Cardiac fibroblast (primary cell): ENCODE measurements at places on chromosomes 4 and X.

DNA sequence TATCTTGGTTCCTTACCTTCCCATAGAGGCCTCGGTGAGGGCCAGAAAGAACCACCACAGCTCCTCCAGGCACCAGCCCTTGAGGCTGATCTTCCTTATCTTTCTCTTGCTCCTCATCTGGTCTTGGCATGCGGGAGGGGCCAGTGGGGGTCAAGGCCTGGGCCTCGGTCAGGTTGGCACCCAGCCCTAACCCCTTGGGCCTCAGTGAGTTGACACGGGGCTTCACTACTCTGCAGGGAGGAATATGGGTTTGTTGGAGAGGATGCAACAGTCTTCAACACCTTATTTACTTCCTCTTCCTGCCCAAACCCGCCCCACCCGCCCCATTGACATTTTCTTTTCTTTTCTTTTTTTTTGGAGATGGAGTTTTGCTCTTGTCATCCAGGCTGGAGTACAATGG, 6.0 kb downstream of the GPKOW start:
- DNase-seq = no peak

- no peak for DNase-seq
Observed at GRCh38 chr4:16122308-16122711, 38.5 kb upstream of the PROM1 start.

DNA sequence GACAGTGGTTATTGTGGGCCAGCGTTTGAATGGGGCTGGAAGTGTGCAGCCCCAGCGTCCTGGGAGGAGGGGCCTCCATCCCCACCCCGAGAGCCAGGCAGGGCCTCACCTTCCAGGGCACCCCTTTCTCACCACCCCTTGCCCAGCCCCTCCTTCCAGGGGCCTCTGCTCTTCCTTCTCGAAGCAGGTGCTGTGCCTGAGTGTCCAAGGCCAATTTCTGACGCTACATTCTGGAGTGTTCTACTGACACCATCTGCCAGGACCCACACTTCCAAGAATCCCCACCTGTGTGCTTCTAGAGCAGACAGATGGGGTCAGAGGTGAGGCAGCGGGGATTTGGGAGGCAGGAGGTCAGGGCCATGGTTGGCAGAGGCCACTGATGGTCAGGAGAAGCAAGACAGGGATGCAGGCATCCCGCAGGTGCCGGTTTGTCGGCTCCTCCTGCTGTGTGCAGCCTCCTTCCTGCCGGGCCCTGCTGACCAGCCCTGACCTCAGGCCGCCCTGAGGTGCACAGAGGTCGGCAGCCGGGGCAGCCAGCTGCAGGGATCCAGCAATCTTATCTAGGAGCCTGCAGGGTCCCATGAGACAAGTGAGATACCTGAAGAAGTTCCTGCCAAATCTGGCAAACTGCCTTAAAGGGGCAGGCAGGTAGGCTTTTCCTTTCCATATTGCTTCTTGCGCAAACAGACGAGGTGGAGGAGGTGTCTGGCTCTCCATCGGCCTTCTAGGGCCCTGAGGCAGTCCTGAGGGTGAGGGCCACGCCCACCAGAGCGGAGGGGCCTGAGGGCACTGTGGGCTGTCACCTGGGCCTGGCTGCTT, 18.8 kb downstream of the MSANTD1 start:
- DNase-seq = no peak

DNA sequence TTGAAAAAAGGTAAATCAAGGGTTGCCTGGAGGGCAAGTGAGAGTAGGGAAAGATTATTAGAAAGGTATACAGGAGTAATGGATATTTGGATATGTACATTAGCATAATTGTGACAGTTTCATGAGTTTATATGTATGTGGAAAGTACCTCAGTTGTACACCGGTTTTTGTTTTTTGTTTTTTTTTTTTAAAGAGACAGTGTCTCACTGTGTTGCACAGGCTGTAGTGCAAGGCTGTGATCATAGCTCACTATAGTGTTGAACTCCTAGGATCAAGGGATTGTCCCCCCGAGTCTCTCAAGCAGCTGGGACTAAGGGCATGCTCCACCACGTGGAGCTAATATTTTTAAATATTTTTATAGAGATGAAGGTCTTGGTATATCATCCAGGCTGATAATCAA, 15.3 kb upstream of the HPGD start:
- no peak for DNase-seq

- DNase-seq = no peak
Observed at GRCh38 chr4:53785996-53786395, 194.7 kb upstream of the LNX1 start.

GRCh38 chrX:71917621-71918343, 7.1 kb downstream of the NHSL2 start:
- DNase-seq = peak; percentile 40

GRCh38 chr4:54558889-54559677, 98.7 kb upstream of the KIT start:
- DNase-seq = no peak

GRCh38 chr4:174996079-174996478, 77.9 kb downstream of the ADAM29 start:
- DNase-seq = no peak

DNA sequence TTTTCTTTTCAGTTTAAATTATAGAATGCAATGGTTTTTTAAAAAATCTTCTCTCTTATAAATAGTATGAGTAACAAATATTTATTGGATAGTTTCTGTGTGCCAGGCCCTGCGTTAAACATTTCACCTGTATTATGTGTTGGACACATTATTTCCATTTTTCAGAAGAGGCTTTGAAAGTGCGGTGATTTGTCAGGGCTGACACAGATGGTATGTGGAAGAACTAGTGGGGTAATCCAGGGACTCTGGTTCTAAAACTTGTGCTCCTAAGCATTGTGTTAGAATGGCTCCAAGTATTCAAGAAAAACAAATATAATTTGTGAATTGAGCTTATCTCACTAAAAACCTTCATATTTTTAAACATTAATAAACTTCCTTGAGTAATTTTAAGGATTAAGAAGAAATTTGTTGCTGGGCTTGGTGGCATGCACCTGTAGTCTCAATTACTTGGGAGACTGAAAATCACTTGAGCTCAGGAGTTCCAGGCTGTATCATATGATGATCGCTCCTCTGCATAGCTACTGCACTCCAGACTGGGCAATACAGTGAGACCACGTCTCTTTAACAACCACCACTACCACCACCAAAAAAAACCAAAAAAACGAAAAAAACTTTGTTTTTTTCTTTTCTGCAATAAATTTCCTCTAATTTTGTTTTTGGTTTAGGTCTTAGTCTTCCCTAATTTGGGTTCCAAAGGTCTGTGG, 40.0 kb downstream of the RAPGEF2 start:
- no peak for DNase-seq

DNA sequence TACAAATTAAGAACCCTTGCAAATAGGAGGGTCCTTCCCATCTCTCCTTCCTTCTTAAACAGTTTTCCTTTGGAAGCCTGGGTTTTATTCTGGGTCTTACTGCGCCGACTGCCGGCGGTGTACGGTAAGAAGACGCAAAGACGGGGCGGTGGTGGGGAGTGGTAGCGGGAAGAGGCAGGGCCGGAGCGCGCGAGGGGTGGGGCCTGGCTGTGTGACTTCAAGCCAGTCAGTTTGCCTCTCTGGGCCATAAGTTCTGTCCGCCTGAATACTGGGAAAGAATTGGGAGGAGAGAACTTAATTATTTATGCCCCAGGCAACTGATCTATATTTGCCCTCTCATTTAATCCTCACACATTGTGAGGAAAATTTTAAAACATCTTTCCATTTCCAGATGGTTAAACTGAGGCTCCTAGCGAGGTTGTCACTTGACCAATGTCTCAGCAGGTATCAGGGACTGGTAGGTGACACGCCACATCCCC, 726 bp upstream of the KANTR start:
- peak; percentile 86 for DNase-seq

- DNase-seq = no peak
Observed at GRCh38 chrX:104749951-104750610, 184.1 kb downstream of the IL1RAPL2 start.

- peak; percentile 64 for DNase-seq
Observed at GRCh38 chrX:8673201-8673600, 58.7 kb downstream of the ANOS1 start.

GRCh38 chr4:171430495-171430894, 382.7 kb upstream of the GALNTL6 start:
- no peak for DNase-seq

DNA sequence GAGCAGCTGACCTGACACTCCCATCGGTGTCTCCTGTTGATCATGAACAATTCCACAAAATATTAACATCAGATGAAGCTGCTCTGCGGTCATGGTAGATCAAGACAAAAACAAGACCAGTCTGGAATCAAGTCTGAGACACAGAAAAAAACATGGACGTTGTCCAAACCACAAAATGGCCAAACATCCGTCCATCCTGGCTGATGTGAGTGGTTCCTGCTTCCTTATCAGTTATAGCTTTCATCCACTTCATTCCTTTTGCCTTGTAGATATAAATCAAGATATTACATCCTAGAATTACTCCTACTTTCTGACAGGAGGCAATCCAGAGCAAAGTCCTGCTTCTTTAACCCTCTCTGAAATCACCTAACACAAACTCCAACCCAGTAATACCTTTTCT, 28.8 kb upstream of the PCSK1N start:
- DNase-seq = peak; percentile 25

DNA sequence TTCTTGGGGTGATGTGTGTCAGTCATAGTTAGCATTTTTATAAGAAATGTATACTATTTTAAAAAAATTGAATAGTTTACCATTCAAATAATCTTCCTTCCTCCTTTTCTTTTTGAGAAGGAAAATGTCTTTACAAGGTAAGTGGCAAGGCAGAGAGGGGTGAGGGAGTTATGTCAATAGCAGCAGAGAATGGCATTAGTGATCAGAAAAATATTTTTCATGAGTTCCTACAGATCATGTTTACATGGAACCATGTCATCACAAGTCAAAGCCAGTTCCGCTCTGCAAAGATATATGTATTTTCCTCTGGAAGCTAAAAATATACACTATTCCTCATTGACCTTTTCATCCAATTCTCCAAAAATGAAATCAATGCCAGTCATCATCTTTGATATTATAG, 67.3 kb downstream of the PTPN13 start:
- no peak for DNase-seq

DNA sequence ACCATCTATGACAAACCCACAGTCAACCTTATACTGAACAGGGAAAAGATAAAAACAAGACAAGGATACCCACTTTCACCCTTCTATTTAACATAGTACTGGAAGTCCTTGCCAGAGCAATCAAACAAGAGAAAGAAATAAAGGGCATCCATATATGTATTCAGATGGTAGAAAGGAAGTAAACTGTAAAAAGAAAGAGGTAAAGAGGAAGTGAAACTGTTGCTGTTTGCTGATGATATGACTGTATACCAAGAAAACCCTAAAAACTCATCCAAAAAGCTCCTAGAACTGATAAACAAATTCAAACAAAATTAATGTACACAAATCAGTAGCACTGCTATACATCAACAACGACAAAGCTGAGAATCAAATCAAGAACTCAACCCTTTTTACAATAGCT, 538.7 kb upstream of the PABPC4L start:
- no peak for DNase-seq

- DNase-seq = no peak
Observed at GRCh38 chr4:123651066-123651465, 254.5 kb downstream of the SPRY1 start.

- DNase-seq = peak; percentile 87
Observed at GRCh38 chrX:139762400-139763183, 54.6 kb upstream of the MCF2 start.

DNA sequence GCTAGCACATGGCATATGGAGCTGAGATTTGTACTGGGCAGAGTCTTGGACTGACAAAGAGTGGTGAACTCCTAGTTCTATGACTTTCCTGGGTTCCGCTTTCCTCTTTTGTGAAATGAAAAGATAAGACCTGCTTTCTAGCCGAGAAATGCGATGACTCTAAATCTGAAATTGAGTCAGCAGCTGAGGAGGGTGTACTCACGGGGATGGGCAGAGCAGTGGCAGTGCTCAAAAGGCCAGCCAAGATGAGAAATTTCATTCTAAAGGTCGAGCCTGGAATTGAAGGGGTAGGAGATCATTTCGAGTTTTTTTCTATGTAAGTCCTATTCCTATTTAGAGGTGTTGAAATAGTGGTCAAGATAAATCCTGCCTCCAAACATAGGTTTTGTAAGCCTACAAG, 47.0 kb downstream of the NUDT9 start:
- DNase-seq = peak; percentile 82

DNA sequence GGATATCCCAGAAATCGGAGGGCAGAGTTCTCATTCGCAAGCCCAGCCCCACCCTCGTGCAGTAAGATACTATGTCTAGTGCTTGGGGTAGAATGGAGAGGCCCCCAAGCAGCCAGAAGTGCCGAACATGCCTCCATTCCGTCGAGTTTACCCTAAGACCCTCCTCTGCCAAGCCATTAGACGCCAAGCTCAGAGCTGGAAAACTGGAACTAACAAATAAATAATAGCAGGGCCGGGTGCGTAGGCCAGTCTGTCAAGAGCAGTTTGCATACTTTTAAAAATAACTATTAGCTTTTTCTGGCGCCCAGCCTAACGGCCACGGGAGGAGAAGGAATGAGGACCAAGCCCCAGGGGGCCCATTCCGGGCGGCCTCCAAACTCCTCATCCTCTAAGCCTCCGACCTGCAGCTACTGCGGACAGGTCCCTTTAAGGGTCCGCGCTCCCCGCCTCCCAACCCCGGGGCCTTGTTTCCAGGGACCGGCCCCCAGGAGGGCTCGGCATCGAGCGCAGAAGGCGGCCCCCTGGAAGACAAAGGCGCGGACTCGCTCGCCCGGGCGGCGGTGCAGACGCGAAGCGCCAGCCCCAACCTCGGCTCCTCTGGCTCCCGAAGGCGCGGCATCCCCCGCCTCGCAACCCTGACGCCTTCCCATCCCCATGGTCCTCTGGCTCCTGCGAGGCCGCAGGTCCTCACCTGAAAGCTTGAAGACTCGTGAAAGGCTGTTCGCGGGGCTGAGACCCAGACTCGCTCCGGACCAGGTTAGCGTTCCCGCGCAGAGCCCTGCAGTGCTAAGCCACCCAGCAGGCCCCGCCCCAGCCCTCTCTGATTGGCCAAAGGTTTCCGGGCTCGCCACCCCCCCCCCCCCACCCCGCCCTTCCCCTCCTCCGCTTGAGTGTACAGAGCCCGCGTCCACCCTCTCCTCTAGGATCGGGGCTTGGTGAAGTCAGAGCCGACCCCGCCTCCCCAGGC, at the start of gene TMSB15A:
Gene TMSB15A, minus strand, starts transcription at position 765 of the 967 bp plus-strand sequence.
- DNase-seq = peak; percentile 34

GRCh38 chr4:8910100-8910821, 38.6 kb upstream of the HMX1 start:
- no peak for DNase-seq

DNA sequence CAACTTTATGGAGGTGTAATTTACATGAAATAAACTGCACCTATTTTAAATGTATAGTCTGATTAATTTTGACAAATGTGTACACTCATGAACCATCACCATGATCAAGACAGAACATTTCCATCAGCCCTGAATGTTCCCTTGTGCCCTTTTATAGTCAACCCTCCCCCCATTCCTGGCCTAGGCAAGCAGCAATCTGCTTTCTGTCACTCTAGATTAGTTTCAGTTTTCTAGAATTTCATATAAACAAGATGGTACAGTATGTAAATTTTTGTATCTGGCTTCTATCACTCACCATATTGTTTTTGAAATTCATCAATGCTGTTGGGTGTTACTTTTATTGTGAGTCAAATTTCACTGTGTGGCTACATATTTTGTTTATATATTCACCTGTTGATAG, 234.2 kb upstream of the RPS6KA3 start:
- DNase-seq = no peak

- DNase-seq = no peak
Observed at GRCh38 chr4:167893531-167893930, 198.8 kb upstream of the ANXA10 start.
